Lung (tissue), 17 donors: ENCODE measurements at places on chromosomes 12 and 14. TPM values are rescaled to one million over a fixed set of nuclear protein-coding genes. Genes with fewer than 3 reads are reported as not detected.

DNA sequence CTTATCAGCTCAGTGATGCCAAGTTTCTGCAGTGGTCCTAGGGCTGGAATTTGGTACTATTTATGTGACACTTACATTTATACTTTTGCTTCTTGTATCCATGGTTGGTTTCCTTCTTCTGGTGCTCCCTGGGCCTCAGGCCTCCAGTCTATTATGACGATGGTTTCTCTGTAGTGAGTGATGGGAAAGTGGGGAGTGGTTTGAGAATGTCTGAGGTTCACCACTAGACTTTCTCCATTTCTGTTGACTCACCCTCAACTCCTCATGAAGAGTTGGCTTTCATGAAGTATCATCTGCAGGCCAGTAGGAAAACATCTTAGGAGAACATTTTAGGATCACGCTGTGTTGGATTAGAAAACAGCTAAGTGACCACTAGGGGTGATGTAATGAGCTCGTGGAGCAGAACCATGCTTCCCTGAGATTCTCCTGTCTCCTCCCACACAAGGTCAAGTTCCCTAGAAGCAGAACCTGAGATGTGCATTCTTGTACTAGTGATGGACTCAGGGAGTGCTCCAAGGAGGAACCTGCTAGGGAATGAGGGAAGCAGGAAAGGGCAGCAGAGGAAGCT, 32.1 kb downstream of the RPH3A start:
- DNase-seq = no peak

DNA sequence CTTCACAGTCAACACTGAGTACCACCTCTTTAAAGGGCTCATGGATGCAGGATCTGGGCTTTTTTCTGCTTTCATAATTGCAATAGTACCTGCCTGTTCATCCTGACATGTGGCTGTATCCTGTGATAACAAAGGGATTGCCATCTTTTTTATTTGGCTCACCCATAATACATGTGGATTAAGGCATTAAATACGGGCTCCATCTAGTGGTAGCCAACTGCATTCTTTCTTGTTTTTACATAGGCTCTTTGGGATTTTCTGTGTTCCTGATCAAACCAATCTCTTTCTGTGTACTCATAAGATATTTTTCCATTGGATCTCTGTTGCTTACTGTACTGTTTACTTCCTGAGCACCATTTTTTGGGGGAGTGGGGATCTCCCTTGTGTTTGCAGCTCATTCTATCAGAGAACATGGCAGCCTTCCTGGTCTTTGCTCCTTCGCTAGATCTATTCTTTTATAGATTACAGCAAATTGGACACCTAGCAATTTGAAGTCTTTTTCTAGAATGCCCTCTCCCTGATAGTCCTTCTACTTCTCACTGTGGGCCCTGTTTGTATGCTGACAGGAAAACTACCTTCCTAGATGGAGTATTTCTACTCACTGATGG, 723.4 kb upstream of the MDGA2 start:
- peak; percentile 74 for DNase-seq

The CCDC197 gene
- not detected for total RNA-seq

DNA sequence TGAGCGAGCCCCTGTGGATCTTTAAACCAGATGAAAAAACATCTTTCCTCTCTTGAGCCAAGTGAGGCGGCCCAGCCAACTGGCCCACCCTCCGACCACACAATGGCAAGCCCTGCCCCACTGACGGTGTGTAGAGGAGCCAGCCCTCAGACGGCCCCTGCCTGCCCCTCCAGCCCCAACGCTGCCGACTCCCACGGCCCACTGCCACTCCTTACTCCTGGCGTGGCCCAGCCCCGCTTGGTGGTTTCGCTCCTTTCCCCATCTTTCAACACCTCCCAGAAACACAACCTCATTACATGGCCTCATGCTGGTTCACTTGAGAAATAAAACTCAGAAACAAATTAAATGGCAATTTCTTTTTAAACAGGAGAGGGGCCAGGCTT, 80.6 kb upstream of the DICER1 start:
- DNase-seq = peak; percentile 43

DNA sequence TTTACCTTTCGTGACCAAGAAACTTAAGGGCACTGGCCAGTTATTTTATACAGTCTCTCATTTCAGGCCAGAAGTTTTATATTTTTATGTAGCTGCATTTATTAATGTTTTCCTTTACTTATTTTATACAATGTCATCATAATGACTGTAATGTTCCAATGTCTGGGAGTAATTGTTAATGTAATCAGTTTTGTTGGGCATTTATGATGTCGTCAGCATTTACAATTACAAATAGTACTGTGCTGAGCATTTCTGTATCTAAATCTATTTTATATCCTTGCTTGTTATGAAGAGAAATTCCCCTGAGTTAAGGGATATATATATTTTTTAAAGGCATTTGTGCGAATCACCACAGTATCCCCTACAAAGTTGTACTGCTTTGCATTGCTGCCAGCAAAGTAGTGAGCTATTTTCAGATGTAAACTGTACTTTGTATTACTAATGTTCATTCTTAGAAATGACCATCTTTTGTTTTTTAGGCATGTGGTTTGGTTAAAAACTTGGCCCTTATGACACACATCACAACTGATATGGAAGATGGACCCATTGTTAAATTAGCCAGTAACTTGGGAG, 74.4 kb downstream of the POLR3B start:
- no peak for DNase-seq

The LHX5 gene
- not detected for total RNA-seq

DNA sequence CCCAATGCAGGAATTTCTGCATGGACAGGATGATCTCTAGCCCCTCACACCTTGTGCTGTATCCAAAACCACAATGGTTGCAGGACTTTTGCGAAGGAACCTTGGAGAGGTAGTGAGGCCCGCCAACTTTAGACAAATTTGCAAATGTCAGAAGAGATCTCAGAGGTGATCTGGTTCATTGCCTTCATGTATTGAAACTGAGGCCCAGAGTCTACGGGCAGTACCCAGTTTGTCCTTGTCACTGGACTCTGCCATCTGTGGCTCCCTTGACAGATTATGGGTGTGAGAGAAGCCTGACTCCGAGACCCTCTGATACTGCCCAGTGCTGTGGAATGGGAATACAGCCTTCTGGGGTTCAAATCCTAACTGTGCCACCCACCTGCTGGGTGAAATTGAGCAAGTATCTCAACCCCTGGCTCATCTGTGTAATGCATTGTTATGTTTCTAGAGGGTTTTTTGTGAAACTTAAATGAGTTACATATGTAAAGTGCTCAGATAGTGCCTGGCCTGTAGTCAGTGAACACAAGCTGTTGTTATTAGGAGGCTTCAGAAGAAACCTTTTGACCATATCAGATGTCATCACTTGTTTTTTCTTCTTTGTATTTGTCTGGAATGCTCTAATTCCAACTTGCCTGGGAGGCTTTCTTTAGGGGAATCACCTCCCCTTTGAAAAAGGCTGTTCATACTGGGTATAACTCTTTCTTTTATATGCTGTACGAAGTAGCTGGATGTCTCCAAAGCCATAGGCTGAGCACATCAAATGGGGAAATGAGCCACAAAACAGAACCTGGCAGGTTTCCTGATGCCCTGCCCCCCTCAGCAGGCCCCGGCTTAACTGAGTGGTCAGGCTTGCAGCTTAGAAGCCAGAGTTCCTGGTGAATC, 71.4 kb upstream of the SRSF5 start:
- peak; percentile 72 for DNase-seq

The ANKRD33 gene
- 0.21 TPM for total RNA-seq

DNA sequence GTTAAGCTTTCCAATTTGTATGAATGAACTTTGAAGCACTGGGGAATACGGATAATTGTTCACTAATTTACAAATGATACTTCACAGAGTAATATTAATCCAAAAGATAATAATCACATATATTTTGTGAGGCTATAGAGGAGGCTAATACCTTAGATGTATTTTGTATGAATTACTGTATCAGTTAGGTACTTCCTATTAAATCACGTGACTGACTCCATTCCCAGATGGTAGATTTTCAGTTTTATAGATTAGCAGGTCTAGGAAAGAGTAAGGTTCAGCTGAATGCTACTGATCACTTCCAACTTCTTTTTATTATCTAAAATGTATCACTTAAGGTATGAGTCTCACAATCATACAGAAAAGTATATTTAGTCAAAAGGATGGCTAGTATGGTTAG, 133.6 kb downstream of the PDE3A start:
- DNase-seq = no peak

The CYP27B1 gene
- 2.9 TPM for total RNA-seq

GRCh38 chr12:108190529-108190928, 61.4 kb downstream of the WSCD2 start:
- DNase-seq = peak; percentile 47

DNA sequence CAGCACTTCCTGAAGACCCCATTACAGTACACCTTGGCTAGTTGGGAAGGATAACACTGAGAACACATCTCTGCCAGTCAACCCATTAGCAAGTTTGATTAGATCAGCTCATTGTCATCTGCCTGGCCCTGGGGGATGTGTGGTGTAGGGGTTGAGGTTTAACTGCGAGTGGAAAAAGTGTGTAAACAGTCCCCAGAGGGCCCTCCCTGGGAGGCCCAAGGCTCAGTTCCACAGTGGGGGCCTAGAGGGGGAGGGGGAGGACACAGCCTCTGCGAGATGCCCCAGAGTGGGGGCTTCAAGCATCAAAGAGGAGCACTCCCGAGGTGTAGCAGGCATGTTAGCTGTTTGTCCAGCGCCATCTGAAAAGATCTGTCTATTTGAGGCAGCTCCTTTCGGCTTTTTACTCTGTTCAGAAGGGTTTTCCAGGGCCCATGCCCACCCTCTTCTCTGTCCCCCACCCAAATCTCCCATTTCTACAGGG, 344 bp downstream of the LPAR5 start:
- no peak for DNase-seq

DNA sequence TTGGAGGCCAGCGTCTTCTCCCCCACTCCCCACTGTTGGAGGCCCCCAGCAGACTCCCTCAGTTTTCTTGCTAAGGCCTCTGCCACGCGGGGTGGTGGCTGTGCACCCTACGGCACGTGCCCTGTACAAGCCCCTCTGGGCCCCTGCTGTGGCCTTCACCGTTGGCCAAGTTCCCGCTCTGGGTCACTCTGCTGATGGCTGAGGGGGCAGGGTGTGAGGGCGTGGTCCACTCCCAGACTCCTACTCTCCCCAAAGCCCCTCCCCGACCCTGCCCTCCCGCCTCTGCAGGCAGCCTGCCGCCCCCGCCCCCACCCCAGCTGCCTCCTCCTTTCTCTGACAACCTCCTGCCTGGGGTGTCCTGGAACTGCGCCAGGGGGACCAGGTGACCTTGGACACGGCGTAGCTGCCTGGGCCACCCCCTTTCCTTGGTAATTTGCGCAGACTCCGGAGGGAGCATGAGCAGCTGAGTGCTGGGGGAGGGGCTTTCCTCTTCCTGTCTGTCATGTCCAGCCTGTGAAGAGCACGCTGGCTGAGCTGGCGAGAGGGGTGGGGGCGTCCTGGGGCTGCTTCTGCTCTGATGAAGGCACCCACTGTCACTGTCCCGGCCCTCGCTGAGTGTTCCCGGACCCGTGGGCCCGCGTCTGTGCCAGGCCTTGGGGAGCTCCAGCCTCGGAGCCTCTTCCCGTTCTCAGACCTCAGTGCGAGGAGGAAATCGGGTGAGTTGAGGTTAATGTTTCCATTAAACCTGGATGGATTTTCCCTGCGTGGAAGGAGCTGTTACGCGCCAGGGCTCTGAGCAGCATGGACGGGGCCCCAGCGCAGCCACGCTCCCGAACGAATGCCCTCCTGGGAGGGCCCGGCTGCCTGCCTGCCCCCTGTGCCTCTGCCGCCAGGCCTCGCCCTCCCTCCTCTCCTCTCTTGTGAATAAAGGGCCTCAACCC, 85.0 kb downstream of the KIF26A start:
- DNase-seq = peak; percentile 89

DNA sequence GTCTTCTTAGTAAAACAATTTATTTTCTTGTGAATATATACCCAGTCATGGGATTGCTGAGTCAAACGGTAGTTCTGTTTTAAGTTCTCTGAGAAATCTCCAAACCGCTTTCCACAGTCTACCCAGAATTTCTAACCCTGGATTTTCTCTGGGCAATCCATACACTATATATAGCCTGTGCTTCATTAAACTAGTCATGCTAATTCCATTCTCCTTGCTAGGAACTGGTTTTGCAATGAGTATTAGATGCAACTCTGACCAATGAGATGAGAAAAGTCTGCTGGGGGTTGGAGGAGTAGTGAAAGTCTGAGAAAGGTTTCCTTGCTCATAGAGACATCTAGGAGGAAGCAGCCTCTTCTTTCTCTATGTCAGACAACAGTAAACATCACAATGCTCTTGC, 196.1 kb upstream of the CDKN3 start:
- no peak for DNase-seq
